ENCODE measurements at places on chromosomes 11 and 22. TPM values are rescaled to one million over a fixed set of nuclear protein-coding genes. Genes with fewer than 3 reads are reported as not detected.
A peak's percentile ranks its signal among the peaks of the same experiment; 100 is the strongest.

GRCh38 chr22:27574002-27574366 lies 227.6 kb downstream of the MN1 start:
- H3K36me3 ChIP-seq: no peaks in the 10 kb centered on the region
- no peak overlapping the region for H3K4me3 ChIP-seq
- no peak for DNase-seq
- H3K4me1 ChIP-seq: peaks cover 3% of the 10 kb centered on the region
- H3K27me3 ChIP-seq: peaks cover 37% of the 10 kb centered on the region
- no peak overlapping the region for H3K27ac ChIP-seq

GRCh38 chr11:1125803-1126202 lies 31.9 kb upstream of the MUC5AC start:
- no peaks in the 10 kb centered on the region for H3K4me1 ChIP-seq
- no peak overlapping the region for H3K4me3 ChIP-seq
- H3K27me3 ChIP-seq: peaks cover 61% of the 10 kb centered on the region
- DNase-seq: no peak
- H3K36me3 ChIP-seq: no peaks in the 10 kb centered on the region

GRCh38 chr22:47794851-47795250 lies 1032.4 kb downstream of the TBC1D22A start:
- no peaks in the 10 kb centered on the region for H3K4me1 ChIP-seq
- H3K36me3 ChIP-seq: no peaks in the 10 kb centered on the region
- no peak overlapping the region for H3K4me3 ChIP-seq
- no peak overlapping the region for H3K27ac ChIP-seq
- H3K27me3 ChIP-seq: no peaks in the 10 kb centered on the region
- peak; percentile 59 for DNase-seq

Gene OR52E2
- total RNA-seq: not detected

DNA sequence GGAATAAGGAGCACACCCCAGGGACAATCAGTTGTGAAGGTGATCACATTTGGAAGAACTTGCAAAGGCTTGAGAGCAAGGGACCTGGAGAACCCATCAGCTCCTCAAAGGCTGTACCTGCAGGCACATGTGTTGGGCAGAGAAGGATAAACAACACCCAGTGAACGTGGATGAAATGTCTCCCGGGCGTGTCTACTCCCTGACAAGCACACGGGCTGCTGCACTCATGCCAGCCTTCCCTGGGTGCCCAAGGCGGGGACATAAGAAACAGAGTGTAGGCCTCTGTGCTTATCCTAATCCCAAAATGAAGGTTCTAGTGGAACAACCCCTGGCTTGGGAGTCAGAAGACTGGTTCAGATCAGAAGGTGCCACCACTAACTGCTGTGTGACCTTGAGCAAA lies 46.7 kb downstream of the DSCAML1 start:
- no peaks in the 10 kb centered on the region for H3K4me1 ChIP-seq
- no peaks in the 10 kb centered on the region for H3K36me3 ChIP-seq
- H3K4me3 ChIP-seq: no peak overlapping the region
- no peak overlapping the region for H3K27ac ChIP-seq
- H3K27me3 ChIP-seq: no peaks in the 10 kb centered on the region

DNA sequence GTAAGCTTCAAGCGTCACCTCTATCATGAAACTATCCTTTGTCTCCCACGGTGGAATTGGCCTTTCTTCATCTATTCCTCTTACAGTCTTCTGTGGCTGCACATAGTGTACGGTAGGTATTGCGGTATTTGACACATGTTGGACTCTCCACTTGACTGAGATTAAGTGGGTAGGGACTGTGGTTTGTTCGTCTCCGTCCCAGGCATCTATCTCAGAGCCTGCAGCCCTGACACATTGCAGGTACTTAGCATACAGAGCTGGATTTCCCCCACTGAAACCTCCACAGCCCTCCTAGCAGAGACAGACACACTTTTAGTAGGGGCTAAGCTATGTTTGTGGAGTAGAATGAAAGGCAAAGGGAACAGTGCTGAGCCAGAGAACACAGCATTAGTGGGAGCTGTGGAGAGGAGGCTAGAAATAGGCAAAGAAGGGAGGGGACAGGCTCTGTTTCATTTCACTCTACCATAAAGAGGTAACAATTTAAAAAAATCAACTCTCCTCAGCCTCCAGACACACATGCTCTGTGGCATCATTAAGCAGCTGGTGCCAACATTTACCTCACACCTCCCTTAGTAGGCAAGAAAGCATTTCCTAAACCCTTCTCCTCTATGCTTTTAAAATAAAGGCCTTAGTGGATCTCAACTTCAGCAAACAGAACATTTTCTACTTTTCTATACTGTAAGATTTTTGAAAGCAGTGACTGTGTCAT lies 277.5 kb downstream of the KIRREL3 start:
- no peak for DNase-seq
- H3K4me3 ChIP-seq: no peak overlapping the region
- H3K27me3 ChIP-seq: no peaks in the 10 kb centered on the region
- H3K27ac ChIP-seq: no peak overlapping the region
- no peaks in the 10 kb centered on the region for H3K36me3 ChIP-seq

DNA sequence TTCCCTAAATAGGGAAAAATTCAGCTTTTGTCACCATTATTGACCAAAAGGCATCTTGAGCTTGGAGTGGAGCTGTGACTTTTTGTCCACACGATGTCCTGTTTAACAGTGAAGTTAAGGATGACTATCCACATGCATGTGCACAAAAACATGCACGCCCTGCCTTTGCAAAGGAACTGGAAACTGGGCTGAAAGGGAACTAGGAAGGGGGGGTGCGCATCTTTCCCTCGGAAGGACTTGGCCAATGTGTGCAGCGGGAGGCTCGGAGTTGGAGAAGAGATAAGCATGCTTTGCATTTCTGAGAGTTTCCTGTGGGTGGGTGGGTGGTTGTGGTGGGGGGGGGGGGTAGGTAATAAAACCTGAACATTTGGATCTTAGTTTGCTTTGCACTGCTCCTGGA lies 411 bp upstream of the KIRREL3 start:
- no peak for DNase-seq
- no peaks in the 10 kb centered on the region for H3K36me3 ChIP-seq
- peaks cover 96% of the 10 kb centered on the region for H3K27me3 ChIP-seq
- no peak overlapping the region for H3K27ac ChIP-seq
- peak overlapping the region; percentile 42 for H3K4me3 ChIP-seq

GRCh38 chr22:40721266-40721665 lies 42.0 kb downstream of the MCHR1 start:
- H3K27ac ChIP-seq: no peak overlapping the region
- no peak overlapping the region for H3K4me3 ChIP-seq
- DNase-seq: no peak
- no peaks in the 10 kb centered on the region for H3K27me3 ChIP-seq
- H3K36me3 ChIP-seq: no peaks in the 10 kb centered on the region

Gene FEN1
- 6.9 TPM for total RNA-seq

DNA sequence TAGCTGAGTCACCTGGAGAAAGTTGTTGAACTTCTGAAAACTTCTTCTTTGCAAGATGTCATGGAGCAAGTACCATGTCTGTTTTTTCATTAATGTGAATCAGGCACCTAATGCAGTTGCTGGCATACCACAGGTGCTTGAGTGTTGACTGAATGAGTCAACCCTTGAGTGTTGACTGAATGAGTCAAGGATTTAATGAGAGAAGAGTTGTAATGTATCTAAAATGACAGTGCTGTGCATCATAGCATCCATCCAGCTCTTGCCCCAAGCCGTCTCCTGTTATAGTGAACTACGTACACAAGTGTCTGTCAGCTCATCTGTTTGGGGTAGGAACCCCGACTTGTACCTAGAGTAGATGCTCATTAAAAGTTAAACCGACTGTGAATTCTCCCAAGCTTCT lies 93.1 kb downstream of the CWC15 start:
- H3K4me3 ChIP-seq: no peak overlapping the region
- no peak overlapping the region for H3K27ac ChIP-seq
- no peaks in the 10 kb centered on the region for H3K27me3 ChIP-seq
- DNase-seq: no peak
- peaks cover 31% of the 10 kb centered on the region for H3K36me3 ChIP-seq

Gene APLNR
- total RNA-seq: 0.95 TPM

Gene SYCE3
- total RNA-seq: not detected

GRCh38 chr22:39234472-39234787 lies 10.4 kb downstream of the PDGFB start:
- H3K27ac ChIP-seq: peak overlapping the region; percentile 54
- DNase-seq: no peak
- no peaks in the 10 kb centered on the region for H3K27me3 ChIP-seq
- H3K4me3 ChIP-seq: no peak overlapping the region

DNA sequence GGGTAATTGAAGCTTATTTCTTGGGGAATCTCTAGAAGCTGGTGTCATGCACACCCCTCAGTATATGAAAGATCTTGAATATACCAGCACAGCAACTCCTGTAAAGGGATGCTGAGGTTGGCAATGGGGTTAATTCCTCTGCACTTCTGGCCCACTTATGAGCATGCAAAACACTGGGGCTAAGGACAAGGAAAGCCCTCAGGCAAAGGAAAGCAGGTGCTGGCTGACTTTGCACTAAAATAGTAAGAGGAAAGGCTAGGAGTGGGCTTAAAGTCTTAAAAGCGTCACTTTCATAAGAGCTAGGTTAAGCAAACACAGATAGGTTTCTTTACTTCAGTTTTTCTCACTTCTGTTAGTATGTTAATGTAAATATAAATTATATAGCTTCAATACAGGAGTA lies 572.6 kb upstream of the LUZP2 start:
- no peak overlapping the region for H3K27ac ChIP-seq
- H3K27me3 ChIP-seq: no peaks in the 10 kb centered on the region
- no peak overlapping the region for H3K4me3 ChIP-seq
- no peak for DNase-seq
- no peaks in the 10 kb centered on the region for H3K36me3 ChIP-seq

DNA sequence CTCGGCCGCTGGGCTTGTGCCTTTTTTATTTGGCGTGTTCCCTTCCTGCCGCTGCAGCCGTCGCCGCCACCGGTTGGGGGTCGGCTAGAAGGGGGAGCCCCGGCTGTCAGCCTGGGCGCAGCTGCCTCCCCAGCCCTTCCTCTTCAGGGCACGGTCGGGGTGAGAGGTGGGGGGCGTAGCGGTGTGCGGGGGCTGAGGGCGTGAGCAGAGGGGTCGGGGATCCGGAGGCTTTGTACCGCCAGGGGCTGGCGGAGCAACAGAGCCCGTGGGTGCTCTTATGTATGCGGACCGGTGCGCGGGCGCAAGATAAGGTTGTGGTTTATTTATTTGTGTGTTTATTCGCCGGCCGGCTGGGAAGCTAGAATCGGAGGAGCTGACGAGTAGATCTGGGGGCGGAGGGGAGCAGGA lies 477 bp downstream of the ZBTB16 start:
- peaks cover 21% of the 10 kb centered on the region for H3K36me3 ChIP-seq
- H3K27me3 ChIP-seq: no peaks in the 10 kb centered on the region
- H3K4me1 ChIP-seq: peaks cover 43% of the 10 kb centered on the region
- DNase-seq: no peak
- H3K4me3 ChIP-seq: peak overlapping the region; percentile 91
- H3K27ac ChIP-seq: peak overlapping the region; percentile 94

DNA sequence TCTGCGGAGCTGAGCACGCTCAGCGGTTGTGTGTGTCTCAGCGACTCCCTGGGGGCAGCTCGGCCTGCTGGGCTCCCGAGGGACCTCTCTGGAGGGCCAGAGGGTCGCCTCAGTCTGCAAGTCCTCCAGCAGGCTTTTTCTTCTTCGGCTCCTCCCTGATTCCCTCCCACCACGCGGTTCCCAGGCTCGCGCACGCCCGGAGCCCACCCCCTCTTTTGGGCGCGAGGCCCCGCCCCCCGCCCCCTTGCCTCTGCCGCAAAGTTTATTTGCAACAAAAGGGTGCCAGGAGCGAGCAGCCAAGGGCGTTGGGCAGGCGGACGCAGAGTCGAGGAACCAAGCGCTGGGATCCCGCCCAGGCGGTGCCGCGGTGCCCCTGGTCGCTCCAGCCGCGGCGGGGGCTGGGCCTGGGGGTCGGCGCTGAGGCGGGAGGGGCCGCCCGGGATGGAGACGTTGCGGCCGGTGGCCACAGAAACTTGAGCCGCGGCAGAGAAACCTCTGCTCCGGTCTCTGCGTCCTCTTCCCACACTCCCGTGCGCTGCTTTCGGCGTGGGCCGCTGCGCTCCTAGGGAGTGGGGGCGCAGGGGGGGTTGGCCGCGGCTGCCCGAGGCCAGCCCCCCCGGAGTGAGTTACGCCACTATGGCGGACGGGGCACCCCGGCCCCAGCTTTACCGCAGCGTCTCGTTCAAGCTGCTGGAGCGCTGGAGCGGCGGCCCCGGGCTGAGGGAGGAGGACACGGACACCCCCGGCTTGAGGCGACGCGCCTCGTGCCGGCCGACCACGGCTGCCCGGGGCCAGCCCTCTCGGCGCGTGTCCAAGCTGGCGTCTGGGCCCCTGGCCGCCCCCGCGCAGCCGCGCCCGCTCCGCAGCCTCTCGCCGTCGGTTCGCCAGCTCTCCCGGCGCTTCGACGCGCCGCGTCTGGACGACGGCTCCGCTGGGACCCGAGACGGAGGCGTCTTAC lies at the start of gene ARHGEF17:
Gene ARHGEF17 (plus strand): TSS at position 274 of the 958 bp plus-strand sequence. CDS start 363 bp downstream, at position 637.
- peaks cover 40% of the 10 kb centered on the region for H3K4me1 ChIP-seq
- no peaks in the 10 kb centered on the region for H3K36me3 ChIP-seq
- no peaks in the 10 kb centered on the region for H3K27me3 ChIP-seq

GRCh38 chr11:111245425-111245824 lies at the start of gene POU2AF2:
TSS of gene POU2AF2 (plus strand) at chr11:111245725. CDS start at chr11:111245854, 129 bp downstream.
- DNase-seq: no peak
- peaks cover 27% of the 10 kb centered on the region for H3K27me3 ChIP-seq
- H3K36me3 ChIP-seq: no peaks in the 10 kb centered on the region
- H3K27ac ChIP-seq: no peak within 1 kb of the TSS
- no peaks in the 10 kb centered on the region for H3K4me1 ChIP-seq

- H3K27ac ChIP-seq: no peak overlapping the region
- no peak for DNase-seq
- peaks cover 11% of the 10 kb centered on the region for H3K4me1 ChIP-seq
- H3K36me3 ChIP-seq: no peaks in the 10 kb centered on the region
These were observed 17.4 kb downstream of the LMO2 start for GRCh38 chr11:33874433-33874832.

DNA sequence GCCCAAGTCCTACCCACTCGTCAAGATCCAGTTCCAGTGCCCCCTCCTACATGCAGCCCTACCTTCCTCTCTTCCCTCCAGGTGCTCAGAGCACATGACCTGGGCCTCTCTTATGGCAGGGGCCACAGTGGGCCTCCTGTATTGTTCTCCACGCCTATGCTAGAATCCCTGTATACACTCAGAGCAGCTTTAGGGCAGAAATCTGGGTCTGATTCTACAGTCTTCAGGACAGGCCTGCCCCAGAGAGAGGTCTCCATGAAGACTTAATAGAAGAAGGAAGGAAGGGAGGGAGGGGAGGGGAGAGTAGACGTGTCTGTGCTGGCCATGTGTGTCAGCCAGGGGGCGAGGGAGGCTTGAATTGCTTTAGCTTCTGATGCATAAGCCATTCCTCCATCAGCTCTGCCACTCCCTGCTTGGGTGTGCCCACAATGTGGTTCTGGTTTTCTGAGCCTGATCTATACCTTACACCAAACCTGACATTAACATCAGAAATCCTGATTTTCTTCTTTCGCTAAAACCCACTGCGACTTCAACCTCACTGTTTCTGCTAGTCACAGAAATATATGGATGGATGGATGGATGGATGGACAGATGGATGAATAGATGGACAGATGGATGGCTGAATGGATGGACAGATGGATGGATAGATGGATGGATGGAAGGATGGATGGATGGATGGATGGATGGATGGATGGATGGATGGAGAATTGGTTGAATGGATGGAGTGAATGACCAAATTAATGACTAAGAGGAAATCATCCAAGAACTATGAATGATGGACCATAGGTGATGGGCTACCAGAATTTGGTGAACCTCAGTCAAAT lies 56.6 kb upstream of the PRDM11 start:
- no peaks in the 10 kb centered on the region for H3K36me3 ChIP-seq
- H3K27ac ChIP-seq: peak overlapping the region; percentile 84
- no peak overlapping the region for H3K4me3 ChIP-seq
- peaks cover 49% of the 10 kb centered on the region for H3K4me1 ChIP-seq

Gene WBP2NL
- total RNA-seq: 9.6 TPM

Gene TBX1
- 5.2 TPM for total RNA-seq

- H3K27me3 ChIP-seq: no peaks in the 10 kb centered on the region
- H3K4me1 ChIP-seq: no peaks in the 10 kb centered on the region
- no peak for DNase-seq
These were observed 49.4 kb downstream of the BID start for GRCh38 chr22:17724678-17725499.
